Natural killer cell (primary cell): ENCODE measurements at places on chromosomes 2 and 18. TPM values are rescaled to one million over a fixed set of nuclear protein-coding genes. Genes with fewer than 3 reads are reported as not detected.

DNA sequence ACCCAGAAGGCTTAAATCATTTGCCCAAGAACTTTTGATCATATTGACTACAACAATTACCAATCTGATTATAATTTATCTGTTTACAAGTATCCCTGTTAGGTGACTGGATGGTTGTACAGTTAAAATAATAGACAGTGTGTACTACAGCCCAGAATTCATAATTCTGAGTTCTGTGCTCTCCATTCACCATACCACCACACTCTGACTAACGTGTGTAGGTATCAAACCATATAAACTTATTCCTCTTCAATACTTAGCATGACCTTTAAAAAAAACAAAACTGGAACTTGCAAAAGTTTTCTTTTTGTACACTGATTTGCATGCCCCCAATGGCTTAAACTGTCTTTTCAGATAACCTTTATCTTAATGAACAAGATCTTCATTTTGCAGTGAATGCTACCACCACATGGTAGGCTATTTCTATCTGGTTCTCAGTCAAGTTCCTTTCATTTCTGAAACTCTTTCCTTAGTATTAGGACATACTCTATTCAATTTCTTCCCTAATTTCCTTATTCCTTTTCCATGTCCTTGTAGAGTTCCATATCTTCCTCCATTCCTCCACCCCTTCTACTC, 50.9 kb downstream of the SOS1 start:
- no peak for DNase-seq

- no peak for DNase-seq
Measured at GRCh38 chr2:127597984-127598380, 48.0 kb upstream of the GPR17 start.

DNA sequence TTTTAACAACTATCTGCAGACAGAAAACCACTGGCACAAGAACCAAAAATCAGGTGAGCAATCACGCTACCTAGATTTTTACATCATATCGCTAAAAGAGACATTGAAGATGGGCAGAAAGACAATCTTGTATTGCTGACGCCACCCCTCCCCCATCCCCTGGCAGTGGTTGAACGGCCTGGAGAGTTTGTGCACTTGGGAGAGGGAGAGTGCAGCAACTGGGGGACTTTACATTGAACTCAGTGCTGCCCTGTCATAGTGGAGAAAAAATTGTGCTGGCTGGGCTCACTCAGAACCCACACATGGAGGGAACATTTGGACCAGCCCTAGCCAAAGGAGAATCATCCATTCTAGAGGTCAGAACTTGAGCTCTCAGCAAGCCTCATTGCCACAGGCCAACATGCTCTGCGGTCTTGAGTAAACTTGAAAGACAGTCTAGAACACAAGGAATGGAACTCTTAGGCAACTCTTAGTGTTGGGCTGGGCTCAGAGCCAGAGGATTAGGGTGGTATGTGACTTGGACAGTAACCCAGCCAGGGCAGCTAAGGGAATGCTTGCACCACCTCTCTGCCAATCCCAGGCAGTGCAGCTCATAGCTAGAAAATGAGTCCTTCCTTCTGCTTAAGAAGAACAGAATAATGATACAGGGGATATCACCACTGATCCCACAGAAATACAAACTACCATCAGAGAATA, 220.0 kb upstream of the CYP26B1 start:
- no peak for DNase-seq

DNA sequence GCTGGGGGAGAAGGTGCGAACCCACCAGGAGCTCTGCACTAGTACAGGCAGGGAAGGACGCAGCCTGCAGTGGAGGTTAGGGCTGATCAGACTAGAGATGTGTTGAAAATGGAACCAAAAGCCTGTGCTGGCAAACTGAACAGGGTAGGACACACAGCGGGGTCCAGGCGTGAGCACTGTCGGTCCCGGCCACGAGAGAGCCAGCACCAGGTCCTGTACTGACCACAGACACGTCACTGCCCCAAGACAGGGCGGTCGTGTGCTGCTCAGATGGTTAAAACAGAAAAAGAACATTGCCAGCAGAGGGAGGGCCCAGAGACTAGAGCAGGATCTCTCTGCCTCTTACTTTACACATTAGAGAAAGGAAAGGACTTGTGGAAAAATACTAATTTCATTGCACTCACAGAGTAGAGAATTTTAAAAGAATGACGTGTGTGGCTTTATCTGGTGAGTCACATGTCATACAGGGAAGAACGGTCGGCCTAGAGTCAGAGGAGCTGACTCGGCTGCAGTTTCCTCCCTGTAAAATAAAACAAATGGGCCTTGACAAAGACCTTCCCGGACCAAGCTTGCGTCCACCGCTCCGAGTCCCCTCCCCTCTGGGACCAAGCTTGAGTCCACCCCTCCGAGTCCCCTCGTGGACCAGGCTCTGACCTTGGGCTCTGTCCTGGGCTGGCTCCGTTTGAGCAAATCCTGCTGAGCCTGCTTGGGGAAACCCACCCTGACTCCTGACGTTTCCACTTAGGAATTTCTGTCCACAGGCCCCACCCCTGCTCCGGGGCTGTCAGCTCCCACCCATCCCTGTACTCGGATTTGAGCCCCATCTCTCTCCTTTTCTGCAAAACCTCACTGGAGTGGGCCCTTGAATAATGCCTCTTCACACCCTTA, 16.7 kb upstream of the ADI1 start:
- no peak for DNase-seq

DNA sequence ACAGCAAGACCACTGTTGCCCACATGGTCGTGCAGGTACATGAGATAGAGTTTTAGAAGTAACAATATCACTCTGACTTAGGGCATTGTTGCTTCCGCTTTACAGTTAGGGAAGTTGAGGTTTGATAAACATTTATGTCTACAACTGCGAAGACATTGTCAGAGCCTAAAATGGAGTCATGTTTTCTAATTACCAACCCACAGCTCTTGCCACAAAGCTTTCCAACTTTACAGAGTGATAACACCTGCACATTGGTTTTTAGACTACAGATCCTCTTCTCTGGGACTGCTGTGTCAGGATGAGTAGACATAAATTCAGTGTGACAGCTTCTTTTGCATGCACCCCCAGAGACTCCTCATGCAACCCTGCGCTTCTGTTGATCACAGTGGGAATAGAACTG, 119.0 kb downstream of the FEZ2 start:
- no peak for DNase-seq

DNA sequence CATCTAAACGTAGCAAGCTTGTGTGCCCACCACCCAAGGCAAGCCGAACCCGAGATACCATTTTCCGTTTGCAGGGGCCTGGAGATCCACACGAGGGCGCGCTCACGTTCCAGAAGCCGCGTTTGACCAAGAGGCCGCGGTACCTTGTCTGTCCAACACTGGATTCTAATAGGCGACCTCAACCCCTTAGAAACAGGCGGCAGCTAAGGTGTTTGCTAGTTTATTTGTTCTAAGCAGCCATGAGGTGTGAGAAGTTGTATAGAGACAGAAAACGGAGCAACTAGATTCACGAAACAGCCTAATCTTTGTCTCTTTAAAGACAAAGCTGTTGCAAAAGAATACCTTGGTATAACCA, 4.2 kb downstream of the HOXD11 start:
- no peak for DNase-seq

- DNase-seq = no peak
Measured at GRCh38 chr2:166805753-166806152, 82.5 kb upstream of the XIRP2 start.

DNA sequence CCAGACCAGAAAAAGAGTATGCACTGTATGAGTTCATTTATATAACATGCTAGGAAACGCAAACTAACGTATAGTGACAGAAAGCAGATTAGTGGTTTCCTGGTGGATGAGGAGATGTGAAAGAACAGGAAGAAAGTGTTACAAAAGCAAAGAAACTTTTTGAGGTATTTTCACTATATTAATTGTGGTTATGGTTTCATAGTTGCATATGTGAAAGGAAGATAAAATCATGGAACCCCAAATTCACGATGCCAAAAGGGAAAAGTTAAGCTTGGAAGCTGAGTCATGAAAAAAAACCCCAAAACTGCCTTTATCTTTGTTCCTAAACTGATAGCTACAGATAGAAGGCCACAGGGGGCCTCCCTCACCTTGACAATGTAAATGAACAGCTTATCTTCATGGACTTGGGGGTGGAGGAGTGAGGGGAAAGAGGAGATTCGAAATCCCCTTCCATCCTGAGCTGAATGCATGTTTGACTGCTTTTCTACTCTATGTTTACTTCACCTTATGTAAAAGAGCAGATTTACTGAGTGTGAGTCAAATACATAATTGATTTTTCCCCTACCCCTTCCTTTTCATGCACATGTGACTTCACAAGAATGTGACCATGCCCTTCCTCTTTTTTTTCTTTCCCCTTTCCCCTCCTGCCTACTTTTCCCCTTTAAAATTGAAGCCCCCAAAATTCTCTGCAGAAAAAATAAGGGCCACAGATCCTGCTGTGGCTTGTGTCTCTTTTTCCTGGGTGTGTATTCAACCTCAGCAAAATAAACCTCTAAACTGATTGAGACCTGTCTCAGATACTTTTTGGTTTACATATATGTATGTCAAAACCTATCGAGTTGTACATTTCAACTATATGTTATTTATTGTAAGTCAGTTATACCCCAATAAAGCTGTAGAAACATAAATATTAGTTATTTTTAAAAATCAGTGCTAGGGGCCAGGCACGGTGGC, 100.1 kb upstream of the TLK1 start:
- DNase-seq = peak; percentile 38

DNA sequence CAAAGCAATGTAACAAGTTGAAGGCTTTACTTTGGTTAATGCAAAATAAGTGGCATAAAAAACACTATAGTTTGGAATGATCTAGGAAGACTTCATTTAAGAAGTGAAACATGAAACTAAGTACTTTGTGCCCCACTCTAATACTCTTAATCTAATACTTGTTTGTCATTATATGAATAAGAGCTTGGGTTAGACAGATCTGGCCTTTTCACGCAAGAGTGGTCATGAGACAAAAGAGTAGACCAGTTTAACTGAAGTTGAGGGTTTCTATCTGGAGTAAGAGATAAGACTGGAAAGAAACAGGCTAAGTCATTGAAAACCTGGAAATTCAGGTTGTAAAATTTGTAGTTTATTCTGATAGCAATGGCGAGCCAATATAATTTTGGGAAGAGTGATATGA, 2.8 kb downstream of the SLC30A6 start:
- DNase-seq = no peak

GRCh38 chr2:153912798-153913396, 41.2 kb downstream of the GALNT13 start:
- no peak for DNase-seq

DNA sequence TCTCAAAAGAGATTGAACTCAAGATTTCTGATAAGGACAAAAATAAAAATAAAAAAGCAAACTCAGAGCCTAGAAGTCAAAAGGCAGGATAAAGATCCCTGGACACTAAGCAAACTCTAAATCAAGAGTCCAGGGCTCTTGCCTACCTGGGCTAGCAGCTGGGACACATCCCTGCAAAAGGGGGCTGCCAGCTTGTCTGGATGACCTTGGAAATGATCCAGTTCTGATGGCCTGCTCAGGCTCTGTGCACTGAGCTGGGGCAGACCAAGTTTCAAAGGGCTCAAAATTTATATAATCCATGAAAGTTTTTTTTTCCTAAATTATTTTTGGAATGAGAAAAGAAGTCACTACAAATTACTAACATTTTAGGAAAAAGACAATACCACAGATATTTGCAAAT, 557.3 kb downstream of the CNTNAP5 start:
- no peak for DNase-seq

GRCh38 chr2:124609667-124610066, 584.6 kb downstream of the CNTNAP5 start:
- DNase-seq = no peak

- no peak for DNase-seq
Measured at GRCh38 chr2:152513029-152513428, 178.1 kb downstream of the FMNL2 start.

GRCh38 chr2:16113568-16113967, 173.2 kb downstream of the MYCN start:
- no peak for DNase-seq

- DNase-seq = no peak
Measured at GRCh38 chr2:150109912-150110311, 377.6 kb downstream of the RND3 start.

- no peak for DNase-seq
Measured at GRCh38 chr2:229636571-229636970, 77.8 kb downstream of the DNER start.

DNA sequence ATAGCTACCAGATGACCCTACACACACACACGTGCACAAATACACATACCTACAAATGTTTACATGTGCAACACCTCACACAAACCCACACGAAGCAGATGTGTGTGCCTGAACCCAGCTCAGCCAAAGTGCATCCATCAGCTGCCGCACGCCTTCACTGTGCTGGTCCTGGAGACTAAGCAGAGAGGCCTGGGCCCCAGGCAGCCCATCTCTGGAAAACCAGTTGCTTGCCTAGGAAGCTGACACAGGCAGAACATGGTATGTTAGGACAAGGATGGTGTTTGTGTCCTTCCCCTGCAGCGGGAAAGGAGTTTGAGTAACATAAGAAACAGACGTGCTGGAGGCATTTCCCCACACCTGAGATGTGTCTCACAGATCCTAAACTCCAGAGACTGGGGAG, 86.7 kb downstream of the SEPTIN10 start:
- no peak for DNase-seq

- DNase-seq = no peak
Measured at GRCh38 chr2:204561771-204562170, 16.5 kb downstream of the PARD3B start.

DNA sequence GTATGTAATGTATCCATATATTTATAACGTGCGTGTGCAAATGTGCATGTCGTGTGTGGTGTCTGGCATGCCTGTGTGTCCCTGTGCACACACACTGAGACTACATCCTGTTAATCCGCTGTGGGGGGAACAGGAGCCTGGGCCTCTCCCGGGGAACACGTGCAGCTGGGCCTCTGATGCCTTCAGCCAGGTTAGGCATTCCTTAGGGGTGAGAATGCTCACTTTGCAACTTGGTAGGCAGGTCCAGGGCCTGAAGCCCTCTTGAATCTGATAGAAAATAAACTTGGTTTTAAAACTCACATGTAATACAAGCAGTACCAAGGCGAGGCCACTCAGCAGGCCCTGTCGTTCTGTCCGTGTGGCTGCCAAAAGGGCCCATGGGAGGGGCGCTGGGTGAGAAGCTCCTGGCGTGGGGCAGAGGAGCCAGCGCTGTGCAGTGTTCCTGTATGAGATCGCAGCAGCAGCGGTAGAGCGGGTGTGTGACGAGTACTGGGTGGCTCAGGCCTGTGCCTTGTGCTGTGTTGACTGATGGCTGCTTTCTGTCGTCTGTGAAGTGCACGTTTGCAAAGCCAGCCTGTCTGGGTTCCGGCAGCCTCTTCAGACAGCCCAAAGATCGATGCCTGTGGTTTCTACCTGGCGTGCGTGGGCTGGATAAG, 16.2 kb downstream of the SALL3 start:
- no peak for DNase-seq

DNA sequence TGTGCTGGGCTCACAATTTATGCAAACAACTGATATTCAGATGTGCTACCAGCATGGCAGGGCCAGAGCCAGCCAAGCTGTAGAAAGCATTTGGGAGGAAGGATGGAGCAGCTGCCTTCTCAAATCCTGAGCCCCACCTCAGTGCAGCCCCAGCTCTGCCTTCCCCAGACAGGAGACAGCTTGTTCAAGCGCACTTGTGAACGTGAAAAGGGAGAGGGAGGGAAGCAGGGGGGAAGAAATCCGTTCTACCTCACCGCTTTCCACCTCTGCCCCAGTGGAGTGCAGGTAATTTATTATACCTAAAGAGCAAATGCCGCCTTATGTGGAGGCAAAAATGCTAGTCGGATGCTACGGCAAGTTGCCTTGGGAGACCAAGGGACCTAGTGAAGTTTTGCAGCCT, 66.0 kb upstream of the SLC14A2 start:
- DNase-seq = no peak

Gene CYP27C1
- total RNA-seq = not detected

Gene CHRND
- not detected for total RNA-seq

Gene CROCC2
- total RNA-seq = not detected

Gene MC2R
- not detected for total RNA-seq

Gene TRIM54
- total RNA-seq = 0.21 TPM

Gene SLC25A12
- 21.7 TPM for total RNA-seq

Gene C2orf15
- 1.9 TPM for total RNA-seq

Gene MATN3
- not detected for total RNA-seq
